Right ventricle myocardium inferior (tissue), 1 donor: ENCODE measurements at places on chromosomes 13 and 19.

DNA sequence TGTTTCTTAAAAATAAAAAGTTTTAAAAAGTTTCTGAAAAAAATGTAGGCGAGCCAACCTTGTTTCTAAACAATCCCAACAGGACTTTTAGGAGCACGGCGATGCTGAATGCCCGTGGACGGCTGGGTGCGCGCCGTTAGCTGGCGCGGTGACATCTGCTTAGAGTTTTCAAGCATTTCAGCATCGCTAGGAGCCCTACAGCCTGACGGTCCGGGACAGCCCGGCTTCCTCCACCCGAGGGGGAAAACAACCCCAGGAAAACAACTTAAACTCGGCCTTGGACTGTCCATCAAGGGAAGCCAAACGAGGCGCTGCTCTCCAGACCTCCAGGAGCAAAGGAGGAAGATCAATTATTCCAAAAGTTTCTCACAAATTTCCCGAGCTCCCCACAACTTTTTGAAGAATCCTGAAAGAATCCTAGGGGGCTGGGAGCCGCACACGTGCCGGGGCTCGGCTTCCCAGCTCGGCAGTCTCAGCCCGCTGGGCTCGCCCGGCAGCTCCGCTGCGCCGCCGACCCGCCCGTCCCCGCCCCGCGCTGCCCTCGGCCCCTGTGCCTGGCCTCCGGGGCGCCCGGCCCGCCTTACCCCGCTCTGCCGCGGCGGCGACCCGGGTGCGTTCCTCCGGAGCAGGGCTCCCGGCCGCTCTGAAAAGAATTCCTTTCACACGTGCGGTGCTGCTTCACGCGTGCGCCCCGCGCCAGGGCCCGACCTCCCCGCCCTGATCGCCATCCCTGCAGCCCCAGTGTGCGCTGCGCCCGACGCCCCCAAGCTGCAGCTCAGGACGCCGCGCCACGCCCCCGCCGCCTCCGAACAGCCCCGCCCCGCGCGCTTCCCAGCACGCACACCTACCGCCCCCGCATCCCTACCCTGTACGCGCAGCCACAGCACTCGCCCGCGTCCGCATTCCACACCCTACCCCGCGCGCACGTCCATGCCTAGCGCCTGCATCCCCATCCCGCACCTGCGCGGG is at the start of gene GJA3:
Gene GJA3, minus strand, starts transcription at position 747 of the 969 bp plus-strand sequence. CDS start 17,764 bp downstream, outside the sequence.
- DNase-seq, result peak; percentile 76

DNA sequence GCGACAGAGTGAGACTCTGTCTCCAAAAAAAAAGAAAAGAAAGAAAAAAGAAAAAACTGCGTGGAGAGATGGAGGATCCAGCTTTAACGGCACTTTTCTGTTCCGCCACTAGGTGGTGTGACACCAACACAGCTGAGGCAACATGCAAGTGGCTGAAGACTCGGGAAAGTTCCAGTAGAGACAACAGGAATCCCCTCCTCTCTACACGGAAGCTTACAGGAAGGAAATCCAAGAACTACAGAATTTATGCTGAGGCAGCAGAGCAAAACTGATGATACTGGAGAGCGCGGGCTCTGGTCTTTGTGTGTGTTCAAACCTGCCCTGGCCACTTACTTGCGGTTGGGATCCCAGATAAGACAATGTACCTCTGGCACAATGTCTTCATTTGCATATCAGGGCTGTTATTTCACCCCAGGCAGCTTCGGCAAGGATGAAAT is 9.9 kb downstream of the RANBP3 start:
- no peak for DNase-seq

DNA sequence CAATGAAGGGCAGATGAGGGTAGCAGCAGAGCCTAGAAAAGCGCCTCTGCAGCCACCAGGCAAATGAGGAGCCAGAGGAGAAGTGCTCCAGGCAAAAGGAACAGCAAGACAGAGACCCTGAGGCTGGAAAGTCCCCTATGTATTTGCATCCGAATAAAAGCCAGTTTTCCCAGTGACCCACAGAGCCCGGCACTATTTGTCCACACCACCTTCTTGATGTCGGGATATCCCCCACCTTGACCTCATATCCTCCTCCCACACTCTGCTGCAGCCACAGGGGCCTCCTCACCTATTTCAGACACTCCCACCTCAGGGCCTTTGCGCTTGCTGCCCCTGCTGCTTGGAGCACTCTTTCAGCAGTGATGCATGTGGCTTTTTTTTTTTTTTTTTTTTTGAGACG is 6.6 kb downstream of the ATG4D start:
- no peak for DNase-seq

DNA sequence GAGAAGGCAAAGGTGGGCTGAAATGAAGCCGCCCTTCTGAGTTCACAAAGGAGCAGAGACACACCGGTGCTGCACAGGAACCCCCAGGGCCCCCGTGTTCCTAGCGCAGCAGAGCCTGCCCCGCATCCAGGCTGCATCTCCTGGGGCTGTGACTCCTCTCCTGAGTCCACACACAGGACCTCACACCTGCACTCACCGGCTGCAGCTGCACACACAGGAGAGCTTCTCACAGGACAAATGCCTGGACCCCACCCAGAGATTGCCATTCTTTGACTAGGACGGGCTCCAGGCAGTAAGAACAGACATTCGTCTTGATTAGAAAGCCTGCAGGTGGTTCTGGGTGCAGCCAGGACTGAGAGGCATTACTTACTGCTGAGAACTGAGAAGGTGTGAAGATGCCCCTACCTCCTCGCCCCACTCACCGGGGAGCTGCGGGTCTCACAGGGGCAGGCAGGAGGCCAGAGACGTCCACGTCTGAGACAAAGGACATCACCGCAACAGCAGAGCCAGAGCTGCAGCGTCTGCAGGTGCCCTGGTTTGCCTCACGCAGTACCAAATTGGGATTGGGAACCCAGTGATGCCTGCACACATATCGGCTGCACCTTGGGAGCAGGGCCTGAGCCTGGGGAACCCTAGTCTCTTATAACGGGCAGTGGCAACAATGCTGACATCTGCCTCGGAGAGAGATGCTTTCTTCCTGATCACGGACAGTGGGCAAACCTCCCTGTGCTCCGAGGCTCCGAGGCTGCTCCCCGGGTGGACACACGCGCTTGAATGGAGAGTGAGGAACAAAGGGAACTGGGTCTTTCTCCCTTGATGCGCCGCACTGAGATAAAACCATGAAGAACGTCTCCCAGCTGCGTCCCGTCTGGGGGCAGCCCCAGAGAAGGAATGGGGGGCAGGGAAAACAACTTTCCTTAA is 50.4 kb downstream of the RASA3 start:
- DNase-seq, result peak; percentile 9

GRCh38 chr19:47032171-47032811 is 12.7 kb downstream of the NPAS1 start:
- no peak for DNase-seq

- no peak for DNase-seq
Observed at GRCh38 chr13:99659226-99659625, 158.0 kb downstream of the TM9SF2 start.

DNA sequence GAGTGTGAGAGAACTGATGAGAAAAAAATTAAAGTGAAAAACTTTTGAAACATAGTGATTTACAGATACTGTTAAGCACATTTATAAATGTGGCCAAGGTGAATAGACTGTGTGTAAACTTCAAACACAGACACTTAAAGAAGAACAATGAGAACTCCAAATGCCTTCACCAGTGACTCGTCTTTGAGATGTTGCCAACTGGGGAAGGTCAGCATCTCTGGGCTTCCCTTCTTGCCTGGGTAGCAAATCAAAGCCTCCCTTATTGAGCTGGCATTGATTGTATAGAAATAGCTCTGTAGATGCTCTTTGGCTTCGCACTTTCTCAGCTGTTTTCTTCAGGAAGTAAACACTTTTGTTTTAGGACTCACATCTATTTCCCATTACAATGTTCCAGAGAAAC is 177.3 kb upstream of the SGCG start:
- no peak for DNase-seq

- DNase-seq, result no peak
Observed at GRCh38 chr19:6935618-6936017, 48.2 kb downstream of the ADGRE1 start.

GRCh38 chr19:7101498-7102253 is 32.2 kb downstream of the ZNF557 start:
- DNase-seq, result no peak

DNA sequence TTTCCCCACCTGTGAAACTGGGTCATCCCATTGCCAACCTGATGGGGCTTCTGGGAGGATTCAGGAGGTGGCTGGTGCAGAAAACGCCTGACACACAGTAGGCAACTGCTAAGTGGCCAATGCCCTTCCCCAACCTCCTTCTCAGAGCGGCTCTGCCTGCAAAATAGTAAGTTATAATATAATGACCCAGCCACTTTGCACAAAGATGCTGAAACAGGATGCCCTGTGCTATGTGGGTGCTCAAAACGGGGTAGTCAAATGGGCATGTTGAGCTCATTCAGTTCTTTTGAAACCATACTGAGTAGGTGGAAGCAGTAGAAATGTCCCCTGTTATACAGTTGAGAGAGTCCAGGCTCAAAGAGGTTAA is 507 bp downstream of the MARCHF2 start:
- no peak for DNase-seq

GRCh38 chr13:102564564-102564963 is 32.2 kb upstream of the TPP2 start:
- DNase-seq, result no peak

GRCh38 chr19:30281906-30282305 is 90.3 kb upstream of the ZNF536 start:
- DNase-seq, result no peak

- DNase-seq, result no peak
Observed at GRCh38 chr13:41995946-41996345, 35.0 kb upstream of the VWA8 start.
